ENCODE measurements at places on chromosomes 6 and 20. TPM values are rescaled to one million over a fixed set of nuclear protein-coding genes. Genes with fewer than 3 reads are reported as not detected.

The RMND1 gene
- 6.7 TPM for polyA plus RNA-seq

The PIM1 gene
- polyA plus RNA-seq, result 20.5 TPM

The RHAG gene
- not detected for polyA plus RNA-seq

- no peak for DNase-seq
Observed at GRCh38 chr20:57001126-57001767, 265.2 kb downstream of the BMP7 start.

DNA sequence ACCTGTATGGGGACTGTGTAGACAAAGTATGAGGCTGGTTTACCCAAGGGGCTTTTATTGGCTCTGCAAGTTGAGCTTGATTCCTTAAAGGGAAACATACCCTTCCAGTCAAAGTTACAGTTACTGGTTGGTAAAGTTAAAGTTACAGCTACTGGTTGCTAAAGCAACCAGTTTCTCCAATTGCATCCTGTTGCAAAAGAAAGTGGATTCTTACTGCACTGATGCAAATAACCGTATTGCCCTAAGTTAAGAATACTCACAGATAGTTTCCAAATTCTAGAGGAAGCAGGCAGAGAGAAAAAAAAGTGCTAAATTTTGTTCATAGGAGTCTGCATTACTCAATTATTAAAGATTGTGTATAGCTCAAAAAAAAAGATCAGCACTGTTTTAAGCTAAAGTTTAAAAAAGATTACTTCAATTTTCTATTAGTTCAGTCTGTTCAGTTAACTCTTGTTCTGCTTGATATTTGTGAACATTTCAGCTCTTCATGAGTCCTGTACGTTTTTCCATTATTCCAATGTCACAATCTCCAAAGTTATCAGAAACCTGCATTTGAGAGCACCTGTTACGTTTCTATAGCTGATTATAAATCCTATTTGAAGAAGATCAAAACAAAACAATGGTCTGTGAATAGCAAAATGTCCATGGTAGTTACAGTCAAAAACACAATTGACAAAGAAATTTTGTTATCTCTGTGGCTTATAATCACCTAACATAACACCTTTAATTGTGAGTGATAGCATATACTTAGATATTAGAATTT is 8.6 kb upstream of the IL22RA2 start:
- DNase-seq, result no peak
